CD4-positive, alpha-beta T cell (primary cell): ENCODE measurements at places on chromosomes 12 and 14. TPM values are rescaled to one million over a fixed set of nuclear protein-coding genes. Genes with fewer than 3 reads are reported as not detected.

DNA sequence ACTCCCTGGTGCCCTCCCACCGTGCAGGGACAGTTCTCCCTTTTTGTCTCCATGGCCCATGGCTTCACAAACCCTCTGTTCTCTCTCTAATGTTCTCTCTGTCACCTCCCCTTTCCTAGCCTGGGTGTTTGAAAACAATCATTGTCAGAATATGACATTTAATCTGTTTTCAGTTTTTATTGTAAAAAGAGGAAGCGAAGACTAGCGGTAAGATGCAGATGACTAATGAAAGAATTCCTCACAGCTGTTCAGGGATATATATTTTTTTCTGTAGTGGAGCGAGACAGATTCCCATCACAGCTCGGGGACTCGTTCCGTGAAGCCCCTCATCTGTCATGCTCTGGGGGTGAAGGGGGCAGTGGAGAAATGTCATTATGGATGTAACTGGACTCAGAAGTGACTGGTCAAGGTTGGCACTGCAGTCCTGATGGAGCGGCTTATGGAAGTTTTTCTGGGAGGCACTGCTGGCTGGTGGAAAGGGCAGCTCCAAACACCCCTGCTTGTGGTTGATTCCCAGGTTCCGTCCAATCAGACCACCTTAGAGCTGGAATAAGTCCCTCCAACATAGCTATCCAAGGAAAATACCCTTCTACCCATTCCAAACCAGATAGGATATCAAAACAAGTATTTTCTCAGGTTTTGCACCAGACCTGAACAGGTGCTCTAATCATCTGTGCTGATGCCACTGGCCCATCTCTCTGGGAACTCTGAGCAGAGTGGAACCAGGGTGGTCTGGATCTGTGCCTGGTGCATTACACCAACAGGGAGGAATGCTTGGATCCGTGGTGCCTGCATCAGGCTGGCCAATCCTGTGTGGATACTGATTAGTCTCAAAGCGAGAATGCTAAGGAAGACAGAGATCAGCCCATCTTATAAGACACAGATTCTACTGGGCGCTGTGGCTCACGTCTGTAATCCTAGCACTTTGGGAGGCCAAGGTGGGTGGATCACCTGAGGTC lies 84.7 kb downstream of the GPATCH2L start:
- no peak overlapping the region for H3K4me3 ChIP-seq
- no peak for DNase-seq
- H3K27me3 ChIP-seq: no peaks in the 10 kb centered on the region
- no peaks in the 10 kb centered on the region for H3K4me1 ChIP-seq
- peaks cover 4% of the 10 kb centered on the region for H3K36me3 ChIP-seq

GRCh38 chr14:86035882-86036281 lies 505.9 kb downstream of the FLRT2 start:
- no peak for DNase-seq
- no peaks in the 10 kb centered on the region for H3K36me3 ChIP-seq
- H3K27ac ChIP-seq: no peak overlapping the region
- no peaks in the 10 kb centered on the region for H3K4me1 ChIP-seq

- H3K4me3 ChIP-seq: no peak overlapping the region
- no peaks in the 10 kb centered on the region for H3K36me3 ChIP-seq
- DNase-seq: no peak
- H3K27me3 ChIP-seq: no peaks in the 10 kb centered on the region
- no peak overlapping the region for H3K27ac ChIP-seq
- peaks cover 23% of the 10 kb centered on the region for H3K4me1 ChIP-seq
These were observed 1.3 kb upstream of the EEA1 start for GRCh38 chr12:92930421-92930820.

- H3K4me3 ChIP-seq: no peak overlapping the region
These were observed 431 bp upstream of the RHOJ start for GRCh38 chr14:63203618-63204406.

GRCh38 chr12:24864796-24865125 lies 84.1 kb downstream of the BCAT1 start:
- no peak for DNase-seq
- H3K4me3 ChIP-seq: no peak overlapping the region
- H3K27ac ChIP-seq: no peak overlapping the region
- no peaks in the 10 kb centered on the region for H3K27me3 ChIP-seq

- no peak overlapping the region for H3K4me3 ChIP-seq
- no peak for DNase-seq
- peaks cover 60% of the 10 kb centered on the region for H3K36me3 ChIP-seq
- no peak overlapping the region for H3K27ac ChIP-seq
- peaks cover 4% of the 10 kb centered on the region for H3K4me1 ChIP-seq
These were observed 12.2 kb downstream of the PRORP start for GRCh38 chr14:35134329-35135123.

DNA sequence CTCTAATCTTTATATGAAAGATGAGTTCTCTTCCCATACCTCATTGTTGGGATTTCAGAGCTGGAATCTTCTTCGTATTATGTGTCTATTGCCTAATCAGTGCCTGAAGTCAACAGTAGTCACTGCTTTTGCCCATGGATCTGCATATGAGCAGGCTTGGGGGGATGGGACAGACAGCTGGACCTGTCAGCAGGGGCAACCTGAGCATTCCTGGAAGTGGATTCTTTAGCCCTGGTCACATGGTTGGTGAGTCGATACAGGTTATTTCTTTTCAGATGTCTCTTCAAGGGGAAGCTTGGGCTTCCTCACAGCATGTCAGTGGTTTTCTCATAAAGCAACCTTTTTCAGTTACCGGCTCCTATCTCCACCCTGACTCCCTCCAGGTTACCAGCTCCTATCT lies 97.3 kb upstream of the RBM19 start:
- H3K36me3 ChIP-seq: no peaks in the 10 kb centered on the region
- no peak overlapping the region for H3K4me3 ChIP-seq
- DNase-seq: no peak

GRCh38 chr12:92581604-92582003 lies 121.2 kb upstream of the PLEKHG7 start:
- H3K27ac ChIP-seq: no peak overlapping the region
- DNase-seq: no peak
- H3K4me3 ChIP-seq: no peak overlapping the region
- no peaks in the 10 kb centered on the region for H3K27me3 ChIP-seq

DNA sequence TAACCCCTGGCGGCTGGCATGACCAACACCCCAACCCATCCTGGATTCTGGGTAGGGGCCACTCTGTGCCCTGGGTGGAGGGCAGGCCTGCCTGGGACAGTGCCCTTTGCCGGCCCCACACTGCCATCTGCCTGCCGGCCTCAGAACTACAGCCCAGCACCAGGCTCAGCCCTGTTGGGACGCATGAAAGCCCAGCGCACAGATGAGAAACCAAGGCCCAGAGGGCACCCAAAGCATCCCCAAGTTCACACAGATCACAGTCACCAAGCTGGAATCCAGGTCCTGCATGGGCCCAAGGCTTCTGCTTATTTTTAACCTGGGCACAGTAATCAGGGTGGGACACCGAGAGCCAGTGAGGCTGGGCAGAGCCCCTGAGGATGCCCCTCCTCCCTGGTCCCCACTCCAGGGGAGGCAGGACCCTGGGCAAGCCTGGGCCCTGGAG lies 26.2 kb downstream of the RFLNA start:
- H3K4me1 ChIP-seq: no peaks in the 10 kb centered on the region
- peaks cover 26% of the 10 kb centered on the region for H3K36me3 ChIP-seq
- H3K27ac ChIP-seq: no peak overlapping the region
- no peaks in the 10 kb centered on the region for H3K27me3 ChIP-seq

GRCh38 chr12:132698341-132698740 lies 11.0 kb downstream of the PXMP2 start:
- no peak overlapping the region for H3K27ac ChIP-seq
- H3K27me3 ChIP-seq: no peaks in the 10 kb centered on the region
- no peaks in the 10 kb centered on the region for H3K4me1 ChIP-seq
- peaks cover 3% of the 10 kb centered on the region for H3K36me3 ChIP-seq
- no peak overlapping the region for H3K4me3 ChIP-seq

- H3K27ac ChIP-seq: no peak overlapping the region
- no peaks in the 10 kb centered on the region for H3K36me3 ChIP-seq
- no peak for DNase-seq
- no peak overlapping the region for H3K4me3 ChIP-seq
- no peaks in the 10 kb centered on the region for H3K27me3 ChIP-seq
- no peaks in the 10 kb centered on the region for H3K4me1 ChIP-seq
These were observed 460.1 kb downstream of the NAV3 start for GRCh38 chr12:78290606-78291345.

DNA sequence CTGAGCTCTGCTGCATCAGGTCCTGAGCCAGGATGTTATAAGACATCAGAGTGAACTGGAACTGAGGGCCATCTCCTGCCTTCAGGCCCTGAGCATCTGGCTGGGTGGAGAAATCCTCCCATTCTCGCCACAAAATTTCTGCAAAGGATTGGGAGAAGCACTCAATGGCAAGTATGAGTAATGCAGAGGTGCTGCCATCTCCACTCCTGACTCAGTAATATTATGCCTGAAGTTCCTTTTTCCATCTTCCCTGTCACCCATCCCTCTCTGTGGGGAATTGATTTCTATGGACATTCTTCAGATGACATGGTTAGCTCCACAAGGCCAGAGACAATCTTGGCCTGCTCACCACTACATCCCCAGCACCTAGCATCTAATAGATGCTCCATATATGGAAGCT lies 4.7 kb downstream of the ANGEL1 start:
- H3K36me3 ChIP-seq: peaks cover 57% of the 10 kb centered on the region
- no peak for DNase-seq
- no peak overlapping the region for H3K4me3 ChIP-seq
- no peak overlapping the region for H3K27ac ChIP-seq
- peaks cover 23% of the 10 kb centered on the region for H3K4me1 ChIP-seq

DNA sequence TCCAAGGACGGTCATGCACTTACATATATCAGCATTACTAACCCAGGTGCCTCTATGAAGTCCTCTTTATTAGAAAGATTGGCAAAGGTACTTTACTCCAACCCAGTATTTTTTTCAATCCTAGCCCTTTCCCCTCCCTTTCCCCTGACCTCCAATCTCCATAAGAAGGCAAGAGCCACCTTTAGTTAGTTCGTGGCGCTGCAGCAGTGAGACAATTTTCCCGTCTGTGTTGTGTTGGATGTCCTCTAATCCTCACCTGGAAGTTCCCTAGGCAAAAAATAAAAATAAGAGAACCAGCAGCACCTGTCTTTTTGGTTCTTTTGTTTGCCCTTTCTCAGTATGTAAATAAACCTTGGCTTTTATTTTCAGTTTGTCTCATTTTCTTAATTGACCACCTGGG lies 439.6 kb upstream of the LRFN5 start:
- no peaks in the 10 kb centered on the region for H3K4me1 ChIP-seq
- no peaks in the 10 kb centered on the region for H3K27me3 ChIP-seq
- H3K27ac ChIP-seq: no peak overlapping the region
- DNase-seq: no peak
- no peak overlapping the region for H3K4me3 ChIP-seq

DNA sequence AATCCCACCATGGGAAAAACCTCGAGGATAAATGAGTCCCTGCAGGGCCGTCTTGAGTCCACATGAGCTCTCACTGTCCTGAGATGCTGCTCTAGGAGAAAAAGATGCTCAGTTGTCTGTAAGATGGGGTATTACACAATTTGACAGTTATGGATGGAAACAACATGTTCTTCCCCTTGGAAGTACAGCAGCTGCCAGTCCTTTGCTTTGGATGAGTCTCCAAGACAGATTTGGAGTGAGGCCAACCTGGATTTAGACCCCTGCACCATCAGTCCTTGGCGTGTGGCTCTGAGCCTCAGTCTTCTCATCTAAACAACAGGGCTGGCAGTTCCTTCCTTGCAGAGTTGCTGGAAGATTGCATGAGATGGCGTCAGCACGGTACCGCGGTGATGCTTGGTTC lies 309.1 kb upstream of the FKBP4 start:
- H3K36me3 ChIP-seq: no peaks in the 10 kb centered on the region
- no peak overlapping the region for H3K4me3 ChIP-seq
- H3K27me3 ChIP-seq: peaks cover 4% of the 10 kb centered on the region
- no peaks in the 10 kb centered on the region for H3K4me1 ChIP-seq

DNA sequence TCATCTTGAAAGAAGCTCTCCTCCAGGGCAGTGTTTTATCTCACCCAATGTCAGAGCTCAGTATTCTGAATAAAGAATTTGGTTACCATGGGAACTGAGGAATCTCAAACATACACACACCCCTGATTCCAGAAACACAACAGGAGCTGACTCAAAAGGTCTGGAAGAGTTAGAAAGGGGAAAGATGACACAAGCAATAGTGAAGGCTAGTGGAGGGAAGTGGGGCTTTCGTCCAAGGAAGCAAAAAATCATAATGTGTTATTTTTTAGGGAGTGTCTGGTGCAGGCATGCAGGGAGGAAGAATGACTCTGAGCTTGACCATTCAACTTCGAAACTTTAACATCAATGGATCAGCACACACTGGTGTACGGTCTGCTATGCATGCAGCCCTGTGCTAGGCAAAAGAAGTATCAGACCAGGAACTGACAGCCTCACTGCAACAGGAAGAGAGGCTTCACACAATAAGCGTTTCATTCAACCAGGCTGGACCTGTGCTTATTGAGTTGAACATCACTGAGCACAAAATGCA lies 20.3 kb downstream of the HEBP1 start:
- peaks cover 14% of the 10 kb centered on the region for H3K36me3 ChIP-seq
- H3K4me1 ChIP-seq: no peaks in the 10 kb centered on the region
- DNase-seq: no peak
- no peaks in the 10 kb centered on the region for H3K27me3 ChIP-seq
- H3K27ac ChIP-seq: no peak overlapping the region

DNA sequence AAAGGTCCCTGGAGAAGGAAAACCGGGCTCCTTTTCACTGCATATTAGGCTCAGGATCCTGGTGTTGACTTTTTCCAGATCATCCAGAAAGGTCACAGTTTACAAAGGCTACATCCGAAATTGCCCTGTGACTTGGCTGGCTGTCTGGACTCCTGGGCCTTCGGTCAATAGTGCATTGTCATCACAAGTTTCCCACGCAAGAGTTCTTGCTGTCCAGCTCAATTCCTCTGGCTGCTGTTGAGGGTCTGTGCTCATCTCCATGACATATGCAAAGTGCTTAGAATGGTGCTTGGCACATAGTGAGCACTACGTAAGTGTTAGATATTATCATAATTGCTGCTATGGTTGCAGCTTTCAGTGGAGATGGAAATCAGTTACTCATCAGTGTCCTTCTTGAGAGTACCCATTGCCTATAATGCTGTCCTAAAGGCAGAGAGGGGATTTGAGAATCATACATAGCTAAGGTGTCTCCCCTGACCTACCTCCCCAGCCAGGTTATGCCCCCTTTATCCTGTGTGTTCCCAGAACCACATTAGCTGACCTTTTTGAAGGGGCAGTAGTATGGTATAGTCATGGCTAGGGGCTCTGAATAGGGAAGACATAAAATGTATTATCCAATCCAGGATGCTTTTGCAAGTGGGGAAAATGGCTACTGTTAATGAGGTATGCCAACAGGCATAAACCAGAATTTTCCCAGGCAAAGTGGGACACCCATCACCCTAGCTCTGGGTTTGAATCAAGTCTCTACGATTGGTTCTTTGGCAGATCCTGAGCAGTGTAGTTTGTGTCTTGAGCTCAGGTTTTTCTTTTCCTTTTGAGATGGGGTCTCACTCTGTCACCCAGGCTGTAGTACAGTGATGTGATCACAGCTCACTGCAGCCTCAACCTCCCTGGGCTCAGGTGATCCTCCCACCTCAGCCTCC lies 132.0 kb upstream of the CCND2 start:
- DNase-seq: no peak
- H3K4me3 ChIP-seq: no peak overlapping the region
- peaks cover 56% of the 10 kb centered on the region for H3K4me1 ChIP-seq
- no peak overlapping the region for H3K27ac ChIP-seq
- no peaks in the 10 kb centered on the region for H3K36me3 ChIP-seq

LAG3 gene
- total RNA-seq: 1.4 TPM

PELI2 gene
- 12.2 TPM for total RNA-seq

STXBP6 gene
- not detected for total RNA-seq

ENDOU gene
- not detected for total RNA-seq

DCAF5 gene
- 60.9 TPM for total RNA-seq

KCNJ8 gene
- total RNA-seq: not detected

TESPA1 gene
- 96.3 TPM for total RNA-seq

GLIPR1L2 gene
- 0.44 TPM for total RNA-seq

MOK gene
- 2.5 TPM for total RNA-seq
